ENCODE measurements at places on chromosomes 13 and 19.

DNA sequence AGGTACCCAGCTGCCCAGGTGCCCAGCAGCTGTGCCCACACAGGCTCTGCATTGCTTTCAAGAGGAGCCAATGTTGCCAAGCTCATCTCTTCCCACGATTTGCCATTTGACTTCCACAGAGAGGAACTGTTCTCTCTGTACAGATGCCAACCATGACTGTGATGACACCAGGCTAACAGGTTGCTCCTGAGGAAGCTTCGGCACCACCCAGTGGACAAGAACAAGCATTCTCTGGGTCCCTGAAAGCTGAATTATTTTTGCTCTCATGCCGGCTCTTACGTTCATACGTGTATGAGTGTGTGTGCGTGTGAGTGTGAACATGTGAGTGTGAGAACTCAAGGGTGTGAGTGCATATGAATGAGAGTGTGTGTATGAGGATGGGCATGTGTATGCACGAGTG, 535.2 kb downstream of the LIG4 start:
- no peak for DNase-seq

DNA sequence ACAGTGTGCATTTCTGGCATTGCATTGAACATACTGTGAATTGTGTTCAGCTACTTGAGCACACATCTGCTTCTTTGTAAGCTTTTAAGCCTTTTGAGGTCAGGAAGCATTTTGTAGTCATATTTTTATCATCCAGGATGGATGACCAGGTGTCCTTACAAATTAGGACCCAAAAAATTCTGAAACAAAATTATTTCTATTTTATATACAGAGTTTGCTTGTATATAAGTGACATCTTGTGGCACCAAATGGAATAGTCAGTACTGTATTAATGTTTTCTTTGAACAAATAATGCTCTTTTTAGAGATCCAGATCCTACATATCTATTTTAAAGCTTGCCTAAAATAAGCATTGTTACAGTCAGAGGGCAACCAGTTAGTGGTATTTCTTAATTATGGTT, 9.5 kb upstream of the SUPT20H start:
- DNase-seq, result no peak

- no peak for DNase-seq
Measured at GRCh38 chr13:50995854-50996253, 86.3 kb downstream of the RNASEH2B start.

DNA sequence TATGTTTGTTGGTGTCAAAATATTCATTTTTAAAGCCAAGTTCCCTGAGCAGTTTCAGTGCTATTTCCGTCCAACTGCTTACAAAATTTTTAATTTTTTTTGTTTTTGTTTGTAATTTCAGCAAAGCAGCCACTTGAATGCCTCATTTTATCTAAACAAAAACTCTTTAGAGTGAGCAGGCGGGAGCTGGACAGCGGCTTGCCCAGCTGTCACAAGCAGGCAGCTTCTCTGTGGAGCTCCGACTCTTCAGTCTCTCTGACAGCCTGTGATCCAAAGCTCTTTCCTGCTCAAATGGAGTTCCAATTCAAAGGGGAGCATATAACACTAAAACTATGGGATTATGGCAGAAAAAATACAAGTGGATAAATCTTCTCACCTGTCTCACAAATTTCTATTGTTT, 618.3 kb upstream of the PCDH20 start:
- DNase-seq, result no peak

DNA sequence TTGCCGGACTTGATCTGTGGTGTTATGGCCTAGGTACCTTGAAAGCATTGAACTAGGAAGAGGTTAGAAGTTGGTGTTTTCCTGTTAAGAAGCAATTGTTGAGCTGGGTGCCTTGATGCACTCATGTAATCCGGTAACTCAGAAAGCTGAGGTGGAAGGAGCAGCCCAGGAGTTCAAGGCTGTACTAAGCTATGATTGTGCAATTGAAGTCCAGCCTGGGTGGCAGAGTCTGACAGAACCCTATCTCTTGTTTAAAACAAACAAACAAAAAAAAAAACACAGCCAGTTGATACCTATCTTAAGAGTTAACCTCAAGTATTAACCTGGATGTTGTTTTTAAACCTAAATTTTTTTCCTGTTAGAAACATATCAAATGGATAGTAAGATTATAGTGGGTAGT, 19.3 kb downstream of the SAFB start:
- no peak for DNase-seq

GRCh38 chr19:34806976-34807860, 34.2 kb upstream of the ZNF599 start:
- no peak for DNase-seq

DNA sequence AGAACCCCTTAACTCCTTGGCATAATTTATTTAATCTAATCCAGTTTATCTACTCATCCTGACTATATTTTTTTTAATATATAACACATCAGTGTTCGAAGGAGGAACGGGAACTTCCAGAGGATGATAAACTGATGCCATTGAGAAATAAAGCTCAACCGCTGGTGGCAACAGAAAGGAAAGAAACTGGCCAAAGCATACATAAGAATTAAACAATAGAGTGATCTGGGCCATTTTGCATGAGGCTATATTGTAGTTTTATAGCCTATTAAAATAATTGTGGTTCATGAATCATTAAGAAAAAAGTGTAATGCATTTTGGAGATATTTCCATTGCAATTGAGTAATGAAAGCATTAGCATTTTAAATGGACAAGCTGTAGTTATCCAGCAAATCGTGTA, 94.2 kb downstream of the FRY start:
- no peak for DNase-seq

DNA sequence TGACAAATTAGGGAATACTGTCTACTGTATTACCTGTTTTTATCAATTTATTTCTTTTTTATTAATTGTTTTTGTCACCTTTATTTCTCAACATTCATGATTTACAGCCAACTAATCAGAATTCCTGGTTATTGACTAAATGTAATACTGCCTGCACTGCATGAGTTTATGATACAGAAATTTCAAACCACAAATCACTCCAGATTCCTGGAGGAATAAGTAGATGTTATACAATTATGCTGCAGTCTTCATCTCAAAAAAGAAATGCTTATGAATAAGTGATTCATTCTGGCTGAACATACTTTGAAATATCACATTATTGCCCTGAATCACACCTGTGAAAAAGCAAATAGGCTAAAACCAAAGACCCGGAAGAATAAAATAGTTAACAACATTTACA, 249.7 kb downstream of the DACH1 start:
- no peak for DNase-seq

GRCh38 chr19:10611907-10612306, 13.4 kb upstream of the SLC44A2 start:
- no peak for DNase-seq

DNA sequence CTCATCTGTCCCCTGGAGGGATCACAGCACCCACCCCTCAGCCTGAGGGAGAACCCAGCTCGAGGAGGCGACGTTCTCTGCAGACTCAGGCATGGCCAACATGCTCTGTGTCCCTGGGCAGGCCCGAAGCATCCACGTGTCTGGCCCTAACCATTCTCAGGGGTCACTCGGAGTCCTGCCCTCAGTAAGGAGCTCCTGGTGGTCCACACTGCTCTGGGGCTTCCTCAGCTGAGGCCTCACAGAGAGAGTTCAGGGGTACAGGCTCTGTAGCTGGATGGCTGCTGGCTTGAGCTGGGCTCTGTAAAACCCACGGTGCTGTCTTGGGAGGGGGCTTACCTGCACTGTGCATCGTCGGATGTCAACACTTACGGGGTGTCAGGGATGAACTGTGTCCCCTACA, 4.4 kb upstream of the SIGLEC8 start:
- no peak for DNase-seq

All from sciatic nerve (tissue), 2 donors.